Spinal cord (tissue), 10 donors: ENCODE measurements at places on chromosomes 6 and 20. TPM values are rescaled to one million over a fixed set of nuclear protein-coding genes. Genes with fewer than 3 reads are reported as not detected.

Gene TRIM31
- not detected for total RNA-seq

Gene SLC2A4RG
- 51.0 TPM for total RNA-seq

Gene SNAP91
- 33.8 TPM for total RNA-seq

Gene ERVFRD-1
- 0.06 TPM for total RNA-seq
